Stimulated activated CD4-positive, alpha-beta T cell treated with anti-CD3 and anti-CD28 coated beads, Interleukin-12 subunit alpha, Interleukin-12 subunit beta, amount 100 ng/mL, for 48 hours (primary cell): ENCODE measurements at places on chromosomes 6 and 20.
A peak's percentile ranks its signal among the peaks of the same experiment; 100 is the strongest.

DNA sequence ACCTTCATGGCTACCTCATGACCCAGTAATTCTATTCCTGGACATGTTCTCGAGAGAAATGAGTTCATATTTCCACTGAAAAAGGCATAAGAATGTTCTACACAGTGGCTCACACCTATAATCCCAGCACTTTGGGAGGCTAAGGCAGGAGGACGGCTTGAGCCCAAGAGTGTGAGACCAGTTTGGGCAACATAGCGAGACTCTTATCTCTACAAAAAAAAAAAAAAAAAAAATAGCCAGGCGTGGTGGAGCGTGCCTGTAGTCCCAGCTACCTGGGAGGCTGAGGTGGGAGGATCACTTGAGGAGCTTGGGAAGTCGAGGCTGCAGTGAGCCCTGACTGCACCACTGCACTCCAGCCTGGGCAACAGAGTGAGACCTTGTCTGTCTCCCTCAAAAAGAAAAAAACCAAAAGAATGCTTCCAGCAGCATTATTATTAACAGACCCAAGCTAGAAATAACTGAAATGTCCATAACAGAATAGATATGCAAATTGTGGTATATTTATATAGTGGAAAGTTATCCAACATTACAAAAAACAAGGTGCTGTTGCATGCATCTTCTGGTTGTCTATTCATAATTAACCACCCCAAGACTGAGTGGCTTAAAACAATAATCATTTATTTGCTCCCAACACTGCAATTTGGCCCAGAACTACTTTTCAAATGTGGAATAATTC lies 9.4 kb upstream of the RAB44 start:
- no peak for DNase-seq

DNA sequence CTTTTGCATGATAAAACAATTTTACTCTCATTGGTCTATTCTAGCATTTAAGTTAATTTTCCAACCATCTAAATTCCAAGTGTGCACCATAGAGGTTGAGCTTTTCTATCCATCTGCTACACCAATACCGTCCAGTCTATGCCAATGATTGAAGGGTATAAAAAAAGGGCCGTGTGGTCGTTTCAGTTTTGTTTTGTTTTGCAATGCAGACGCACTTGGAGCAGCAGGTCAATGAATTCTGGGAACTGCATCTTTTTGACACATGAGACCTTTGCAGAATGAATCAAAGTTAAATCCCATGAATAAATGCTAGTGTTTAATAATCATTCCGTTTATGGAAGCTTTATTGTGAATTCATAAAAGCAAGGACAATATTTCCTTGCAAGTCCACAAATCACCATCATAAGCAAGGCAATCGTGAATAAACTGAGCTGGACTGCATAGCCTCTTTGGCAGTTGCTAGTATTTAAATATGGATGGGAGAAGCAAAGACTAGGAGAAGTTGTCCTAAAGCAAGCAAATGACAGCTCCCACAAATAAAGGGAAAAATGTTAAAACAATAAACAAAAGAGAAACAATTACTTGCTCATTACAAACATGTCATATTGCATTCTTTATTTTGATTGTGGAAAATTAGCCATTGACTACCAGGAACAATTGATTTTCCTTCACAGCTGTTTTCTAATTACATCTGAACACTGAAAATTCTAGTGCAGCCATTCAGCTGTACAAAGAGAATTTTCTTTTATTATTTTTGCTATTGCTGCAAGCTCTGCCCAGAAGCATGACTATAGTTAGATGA lies 649.7 kb upstream of the GJE1 start:
- DNase-seq, result no peak

- no peak for DNase-seq
Measured at GRCh38 chr20:7371518-7372163, 568.6 kb downstream of the HAO1 start.

GRCh38 chr6:111113336-111114086 lies 26.2 kb downstream of the SLC16A10 start:
- peak; percentile 15 for DNase-seq

DNA sequence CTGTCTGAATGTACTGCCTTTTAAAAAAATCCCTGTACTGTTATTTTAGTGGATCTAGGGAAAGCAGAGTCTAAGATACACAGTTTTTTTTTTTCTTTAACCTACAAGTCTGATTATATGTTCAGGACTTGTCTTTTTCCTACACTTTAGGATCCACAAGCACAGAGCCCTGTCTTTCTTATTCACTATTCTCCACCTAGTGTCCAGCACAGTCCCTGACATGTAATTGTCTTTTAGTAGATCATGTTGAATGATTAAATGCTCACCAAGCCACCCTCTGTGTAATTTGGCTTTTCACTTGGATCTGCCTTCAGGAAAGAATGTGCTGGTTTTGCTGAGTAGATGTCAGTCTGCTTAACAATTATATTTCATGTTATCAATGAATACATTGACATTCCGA lies 35.8 kb upstream of the YWHAB start:
- DNase-seq, result no peak

DNA sequence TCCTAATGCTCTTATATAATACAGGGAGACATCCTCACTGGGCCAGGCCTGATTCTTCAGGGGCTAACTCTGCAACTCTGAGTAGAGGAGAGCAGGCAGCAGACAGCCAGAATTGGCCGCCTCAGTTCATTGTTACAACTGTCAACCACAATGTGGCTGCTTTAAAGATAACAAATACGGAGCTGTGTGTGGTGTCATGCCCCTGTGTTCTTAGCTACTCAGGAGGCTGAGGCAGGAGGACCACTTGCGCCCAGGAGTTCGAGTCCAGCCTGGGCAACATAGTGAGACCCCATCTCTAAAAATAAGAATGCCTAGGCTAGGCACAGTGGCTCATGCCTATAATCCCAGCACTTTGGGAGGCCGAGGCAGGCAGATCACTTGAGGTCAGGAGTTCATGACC lies 34.3 kb downstream of the CEP250 start:
- DNase-seq, result no peak

DNA sequence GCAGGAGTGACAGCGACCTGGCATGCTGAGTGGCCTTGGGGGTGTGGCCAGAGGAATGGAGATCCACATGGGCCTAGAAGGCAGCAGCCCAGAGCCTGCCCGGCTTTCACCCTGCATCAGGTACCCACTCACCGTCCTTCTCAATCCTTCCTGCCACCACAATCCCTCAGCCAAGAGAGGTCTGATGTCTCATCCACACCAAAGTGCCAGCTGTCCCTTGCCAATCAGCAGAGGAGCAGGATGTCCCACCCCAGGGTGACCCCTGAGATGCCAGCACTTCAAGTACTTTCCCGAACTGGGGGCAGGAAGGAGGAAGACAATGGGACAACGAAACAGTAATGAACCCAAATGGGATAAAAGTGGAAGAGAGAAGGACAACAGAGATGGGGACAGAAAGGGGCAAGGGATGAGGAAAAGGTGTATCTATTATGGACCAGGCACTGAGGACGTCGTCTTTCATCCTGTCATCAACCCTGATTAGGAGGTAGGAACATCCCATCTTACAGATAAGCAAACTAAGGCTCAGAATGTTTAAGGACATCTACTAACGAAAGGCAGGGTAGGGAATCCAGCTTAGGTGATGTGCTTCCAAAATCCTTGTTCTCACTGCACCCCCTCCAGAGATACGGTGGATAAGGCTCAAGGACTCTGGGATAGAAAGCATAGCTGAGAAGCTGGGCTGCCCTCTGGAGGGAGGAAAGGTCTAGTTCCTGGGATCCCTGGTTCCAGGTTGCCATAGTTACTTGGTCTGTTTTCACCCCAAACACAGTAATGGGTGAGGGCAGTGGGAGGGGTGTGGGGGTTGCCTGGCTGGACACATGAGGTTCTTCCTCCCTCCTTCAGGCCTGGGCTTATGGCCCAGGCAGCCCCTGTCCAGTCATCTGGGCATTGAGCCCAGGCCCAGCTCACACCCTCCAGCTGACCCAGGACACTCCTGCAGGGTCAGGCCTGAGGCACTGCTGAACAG lies 4.5 kb upstream of the TNXB start:
- DNase-seq, result no peak

- DNase-seq, result no peak
Measured at GRCh38 chr20:1462834-1463233, 3.8 kb downstream of the NSFL1C start.

- no peak for DNase-seq
Measured at GRCh38 chr6:141309295-141309694, 823.4 kb upstream of the GJE1 start.

DNA sequence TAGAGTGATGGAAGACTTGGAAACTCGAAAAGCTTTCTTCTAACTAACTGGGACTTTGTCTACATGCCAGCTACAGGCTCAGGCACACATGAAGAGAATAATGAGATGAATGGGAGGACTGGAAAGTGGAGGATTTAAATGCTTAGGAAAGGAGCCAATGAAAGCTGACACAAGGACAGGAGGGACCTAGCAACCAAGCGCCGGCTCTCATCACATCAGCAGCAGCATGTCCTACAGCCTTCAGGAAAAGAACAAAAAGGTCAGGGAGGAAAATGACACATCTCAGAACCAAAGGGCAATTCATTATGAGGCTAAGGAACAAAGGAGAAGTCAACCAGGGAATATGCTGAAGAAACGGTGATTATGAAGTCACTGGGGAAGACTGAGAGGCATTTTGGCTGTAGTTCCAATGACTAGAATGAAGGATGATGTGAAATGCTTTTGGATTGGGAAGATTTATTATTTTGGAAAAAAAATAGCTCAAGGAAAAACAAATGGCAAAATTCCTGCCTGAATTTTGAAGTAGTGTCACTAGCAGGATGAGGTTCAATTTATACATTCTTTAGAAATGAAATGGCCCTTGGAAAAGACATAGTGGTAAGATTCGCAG lies 5.7 kb downstream of the BACH2 start:
- no peak for DNase-seq

- no peak for DNase-seq
Measured at GRCh38 chr6:162251257-162251656, 476.3 kb downstream of the PRKN start.

DNA sequence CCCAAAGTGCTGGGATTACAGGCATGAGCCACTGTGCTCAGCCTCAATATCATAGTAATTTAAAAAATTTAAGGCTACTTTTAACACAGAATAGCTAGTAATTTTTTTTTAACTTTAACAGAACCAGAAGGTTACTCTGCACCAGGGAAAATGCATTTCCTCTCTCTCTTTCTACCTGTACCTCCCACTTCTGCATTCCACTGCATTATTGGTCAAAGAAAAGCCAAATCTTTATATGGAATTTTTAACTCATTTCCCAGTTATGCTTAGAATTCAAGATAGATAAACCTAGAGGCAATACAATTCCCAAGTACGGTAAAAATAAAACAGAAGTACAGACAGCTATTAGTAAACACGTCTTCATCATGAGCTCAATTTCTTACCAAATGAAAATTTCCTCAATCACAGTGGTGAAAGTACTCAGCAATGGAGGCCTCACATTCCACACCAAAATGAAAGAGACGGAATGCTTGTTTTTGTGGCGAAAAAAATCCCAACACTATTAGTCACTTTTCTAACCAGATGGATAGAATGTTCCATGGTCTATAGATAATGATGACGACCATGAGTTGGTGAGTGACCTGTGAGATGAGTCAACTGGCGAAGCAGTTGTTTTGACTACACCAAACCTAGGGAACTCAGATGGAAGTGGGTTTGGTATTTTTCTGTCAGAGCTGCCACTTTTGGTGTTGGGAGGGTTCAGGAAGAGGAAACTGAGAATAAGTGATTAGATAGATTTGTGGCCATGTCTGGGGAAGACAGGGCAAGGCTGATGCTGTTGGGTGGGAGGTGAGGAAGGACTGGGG lies 104.7 kb upstream of the SGK1 start:
- no peak for DNase-seq

DNA sequence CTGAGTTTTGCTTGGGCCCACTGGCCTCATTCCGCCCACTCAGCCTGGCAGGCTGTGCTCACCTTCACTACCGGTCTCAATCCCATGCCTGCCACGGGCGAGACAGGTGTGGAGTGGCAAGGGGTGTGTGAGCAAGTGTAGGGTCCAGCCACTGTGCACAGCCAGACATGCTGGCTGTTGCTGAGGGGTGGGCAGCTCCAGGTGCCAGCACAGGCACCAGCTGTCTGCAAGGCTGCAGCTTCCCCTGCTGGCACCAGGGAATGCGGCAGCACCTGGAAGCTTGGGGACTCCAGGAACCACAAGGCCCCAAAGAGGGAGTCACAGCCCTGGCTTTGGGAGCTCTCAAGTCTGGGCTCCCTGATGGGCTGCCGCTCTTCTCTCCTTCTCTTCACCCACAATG lies 372.7 kb downstream of the CBLN4 start:
- DNase-seq, result no peak
